Activated CD4-positive, alpha-beta memory T cell treated with anti-CD3 and anti-CD28 coated beads for 36 hours (primary cell): ENCODE measurements at places on chromosomes 11 and 22. TPM values are rescaled to one million over a fixed set of nuclear protein-coding genes. Genes with fewer than 3 reads are reported as not detected.

DNA sequence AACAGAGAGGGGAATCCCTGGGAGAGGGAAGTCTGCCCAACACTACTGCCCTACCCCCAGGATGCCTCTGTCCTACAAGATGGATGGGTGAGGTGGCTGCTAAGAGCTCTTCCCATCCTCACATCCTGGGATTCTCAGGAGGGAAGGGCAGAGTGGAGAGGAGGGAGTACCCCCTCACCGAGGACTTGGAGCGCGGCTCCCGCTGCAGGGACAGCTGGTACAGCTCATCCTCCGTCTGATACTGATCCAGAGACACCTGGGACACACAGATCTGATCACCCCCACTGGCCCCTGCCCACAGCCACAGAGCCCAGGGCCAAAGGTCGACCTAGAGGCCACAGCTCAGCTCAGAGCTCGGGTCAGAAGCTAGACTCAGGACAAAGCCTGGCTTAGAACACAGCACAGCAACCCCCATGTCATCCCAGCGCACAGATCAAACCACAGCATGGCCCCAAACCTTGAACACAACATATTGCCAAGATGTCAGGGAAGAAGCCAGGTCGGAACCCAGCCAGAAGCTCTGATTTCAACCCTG is 8.2 kb downstream of the RASGRP2 start:
- DNase-seq, result no peak

DNA sequence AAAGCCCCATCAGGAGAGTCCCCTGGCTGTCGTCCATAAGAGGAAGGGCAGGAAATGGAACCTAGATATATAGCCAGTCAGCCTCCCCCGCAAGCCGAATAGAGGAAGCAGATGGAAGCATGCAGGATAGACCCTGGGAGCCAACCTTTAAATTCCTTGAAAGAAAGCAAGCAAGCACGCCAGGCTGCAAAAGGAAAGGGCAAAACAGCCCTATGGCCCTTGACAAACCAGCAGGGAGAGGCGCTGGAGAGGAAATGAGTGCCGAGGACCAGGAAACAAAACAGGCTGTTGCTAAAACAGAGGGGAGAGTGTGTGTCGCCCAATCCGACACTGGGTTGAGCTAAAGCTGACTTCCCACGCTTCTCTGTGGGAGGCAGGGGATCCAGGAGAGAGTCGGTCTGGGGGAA is 203.5 kb upstream of the MTNR1B start:
- no peak for DNase-seq

CCDC116 gene
- total RNA-seq, result 0.27 TPM

INSC gene
- total RNA-seq, result 0.34 TPM

KRTAP5-7 gene
- total RNA-seq, result not detected

DNA sequence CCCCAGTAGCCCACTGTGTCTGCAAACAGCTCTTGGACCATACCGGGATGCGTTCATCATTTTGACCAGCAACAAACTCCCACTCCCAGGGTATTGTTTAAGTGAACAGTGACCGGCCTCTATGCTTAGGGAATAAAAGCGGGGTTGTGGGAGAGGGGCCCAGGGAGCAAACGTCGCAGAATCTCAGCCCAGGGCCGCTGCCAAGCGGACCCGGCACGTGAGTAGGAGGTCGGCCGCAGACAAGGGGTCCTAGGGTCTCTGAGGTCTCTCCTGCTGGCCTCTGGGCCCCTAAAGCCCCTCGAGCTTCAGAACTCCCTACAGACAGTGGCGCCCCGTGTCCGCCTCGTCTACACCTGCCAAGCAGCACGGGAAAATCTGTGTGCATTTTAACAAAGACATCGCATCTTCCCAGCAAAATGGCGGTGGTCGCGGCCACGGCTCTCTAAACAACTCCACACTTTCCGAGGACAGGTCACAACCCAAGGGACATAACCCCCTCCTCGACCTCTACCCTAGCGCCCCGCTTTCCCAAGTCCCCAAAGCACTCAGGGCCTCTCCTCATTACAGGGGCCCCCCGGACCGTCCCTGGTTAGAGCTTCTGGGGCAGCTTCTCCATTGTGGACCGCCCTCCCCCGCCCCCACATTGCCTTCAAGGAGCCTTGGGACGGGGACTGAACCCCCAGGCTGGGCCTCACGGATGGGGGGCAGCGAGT is 3.9 kb upstream of the GCAT start:
- DNase-seq, result no peak

GRCh38 chr11:31798554-31799434 is 12.3 kb downstream of the PAX6 start:
- peak; percentile 53 for DNase-seq
